ELR (cell line): ENCODE measurements at places on chromosomes 1 and 21.

DNA sequence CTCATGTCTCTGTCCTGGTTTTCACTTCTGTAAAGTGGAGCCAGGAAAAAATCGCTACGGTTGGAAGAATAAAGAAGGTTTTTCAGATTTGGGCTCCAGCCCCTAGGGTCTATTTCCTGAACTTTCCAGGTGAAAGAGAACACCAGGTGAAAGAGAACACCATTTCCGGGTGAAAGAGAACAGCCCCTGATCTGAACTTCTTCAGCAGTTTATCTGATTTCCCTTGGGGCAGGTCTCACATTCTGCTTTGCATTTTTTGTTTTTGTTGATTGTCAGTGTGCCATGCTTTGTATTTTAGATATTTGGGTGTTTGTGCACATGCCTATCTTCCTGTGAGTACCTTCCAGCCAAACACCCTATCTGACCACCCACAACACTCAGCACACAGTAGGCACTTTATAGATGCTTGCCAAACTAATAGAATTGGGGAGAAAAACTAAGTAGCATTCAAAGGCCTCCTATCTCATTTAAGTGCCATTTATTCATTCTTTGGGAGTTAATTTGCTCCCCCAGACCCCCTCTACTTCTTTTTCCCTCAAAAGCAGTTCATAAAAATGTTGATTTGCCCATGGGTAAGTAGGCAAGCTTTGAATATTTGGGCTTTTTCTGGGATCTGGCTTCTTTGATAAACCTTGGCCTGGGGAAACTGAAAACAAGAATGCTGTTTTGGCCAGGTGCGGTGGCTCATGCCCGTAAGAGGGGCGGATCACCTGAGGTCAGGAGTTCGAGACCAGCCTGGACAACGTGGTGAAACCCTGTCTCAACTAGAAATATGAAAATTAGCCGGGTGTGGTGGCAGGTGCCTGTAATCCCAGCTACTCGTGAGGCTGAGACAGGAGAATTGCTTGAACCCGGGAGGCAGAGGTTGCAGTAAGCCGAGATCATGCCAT lies 2.2 kb downstream of the NAV1 start:
- DNase-seq = no peak

- DNase-seq = peak; percentile 33
Measured at GRCh38 chr1:32741413-32742198, 39.0 kb upstream of the SYNC start.

- DNase-seq = no peak
Measured at GRCh38 chr1:191674626-191675179, 483.6 kb upstream of the RGS18 start.

DNA sequence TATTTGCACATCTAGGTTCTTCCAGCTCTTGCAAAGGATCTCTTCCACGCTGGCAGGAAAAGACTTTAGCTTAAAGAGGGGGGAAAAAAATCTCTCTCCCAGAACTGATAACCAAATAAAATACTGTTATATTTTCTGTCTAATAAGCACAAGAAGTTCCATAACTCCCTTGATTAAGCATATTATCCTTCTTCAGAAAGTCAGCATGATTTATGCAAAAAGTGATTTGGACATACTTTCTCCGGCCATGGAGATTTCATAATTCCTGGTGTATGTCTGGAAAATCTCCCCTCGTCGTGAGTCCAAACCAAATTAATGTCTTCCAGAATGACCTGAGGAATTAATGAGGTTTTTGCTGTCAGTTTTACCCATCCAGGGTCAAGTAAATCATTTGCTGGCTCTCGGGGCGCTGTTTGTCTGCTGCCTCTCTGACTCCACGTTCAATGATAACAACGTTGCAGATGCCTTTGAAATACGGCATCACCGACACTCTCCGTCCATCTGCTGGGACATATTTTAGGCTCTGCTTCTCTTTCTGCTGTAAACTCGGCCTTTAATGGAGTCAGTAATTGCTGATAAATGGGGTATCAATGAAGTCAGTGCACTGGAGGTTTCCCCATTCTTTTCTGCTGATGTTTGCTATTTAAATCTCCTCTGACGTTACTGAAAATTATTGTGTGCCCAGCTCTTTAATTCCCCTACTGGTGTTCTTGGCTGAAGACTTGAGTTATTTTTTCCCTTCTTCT lies 112.9 kb downstream of the HLX start:
- DNase-seq = no peak

GRCh38 chr1:46622344-46622743 lies 5.7 kb upstream of the MOB3C start:
- DNase-seq = peak; percentile 47
